HT-29 (cell line): ENCODE measurements at places on chromosomes 13 and 19. TPM values are rescaled to one million over a fixed set of nuclear protein-coding genes. Genes with fewer than 3 reads are reported as not detected.

The RNF17 gene
- not detected in 2 replicates for total RNA-seq

The ZFP82 gene
- not detected in 2 replicates for total RNA-seq

The ZSCAN4 gene
- not detected in 2 replicates for total RNA-seq

The ONECUT3 gene
- total RNA-seq = not detected in 2 replicates

The ZNF17 gene
- 4.7 and 7.2 TPM in 2 replicates for total RNA-seq

The CYP4F3 gene
- 0.89 and 0.99 TPM in 2 replicates for total RNA-seq

The TBXA2R gene
- not detected in 2 replicates for total RNA-seq

The MLNR gene
- total RNA-seq = not detected in 2 replicates

The CEACAM21 gene
- not detected in 2 replicates for total RNA-seq

The VAV1 gene
- total RNA-seq = 0.15 and 0.57 TPM in 2 replicates
